ENCODE measurements at places on chromosomes 2 and 18.

DNA sequence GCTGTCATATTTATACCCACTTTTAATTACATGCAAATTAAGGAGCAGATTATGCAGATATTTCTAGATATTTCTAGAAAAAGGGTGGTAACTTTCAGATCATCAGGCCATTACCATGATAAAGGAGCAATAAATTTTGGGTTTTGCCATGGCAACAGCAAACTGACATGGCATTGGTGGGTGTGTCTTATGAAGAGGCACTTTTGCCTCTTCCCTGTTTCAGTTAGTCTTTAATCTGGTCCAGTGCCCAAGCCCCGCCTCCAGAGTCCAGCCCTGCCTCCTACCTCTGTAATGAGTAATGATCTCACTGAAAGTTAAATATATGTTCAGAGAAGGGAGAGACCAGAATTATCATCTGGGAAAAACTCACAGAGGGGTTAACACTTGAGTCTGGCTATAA is 124.8 kb downstream of the SCG2 start:
- DNase-seq: no peak

GRCh38 chr2:120653046-120653445 is 82.6 kb upstream of the GLI2 start:
- DNase-seq: no peak

DNA sequence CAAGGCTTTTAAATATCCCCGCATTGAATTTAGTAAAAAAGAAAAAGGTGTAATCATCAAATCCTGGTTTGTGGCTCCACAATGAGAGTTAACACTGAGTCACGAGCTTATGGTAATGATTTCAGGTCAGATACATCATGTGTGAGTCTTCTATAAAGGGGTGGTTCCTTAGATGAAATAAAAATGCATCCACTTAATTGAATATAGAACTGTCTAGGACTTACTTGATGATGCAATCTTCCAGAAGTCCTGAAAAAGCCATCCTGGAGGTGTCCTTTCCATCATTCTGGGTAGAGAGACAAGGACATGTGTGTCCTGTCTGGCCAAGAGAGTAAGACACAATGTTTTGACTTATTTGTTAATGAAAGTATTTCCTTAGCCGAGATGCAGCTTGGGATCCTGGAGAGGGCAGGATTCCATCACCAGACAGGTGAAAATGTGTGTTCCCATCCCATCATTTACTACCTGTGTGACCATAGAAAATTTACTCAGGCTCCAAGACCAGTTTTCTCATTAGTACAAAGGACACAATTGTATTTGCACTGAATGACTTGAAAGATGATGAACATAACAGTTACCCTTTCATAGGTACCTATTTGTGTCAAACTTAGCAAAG is 1539.8 kb upstream of the PIK3C3 start:
- no peak for DNase-seq

DNA sequence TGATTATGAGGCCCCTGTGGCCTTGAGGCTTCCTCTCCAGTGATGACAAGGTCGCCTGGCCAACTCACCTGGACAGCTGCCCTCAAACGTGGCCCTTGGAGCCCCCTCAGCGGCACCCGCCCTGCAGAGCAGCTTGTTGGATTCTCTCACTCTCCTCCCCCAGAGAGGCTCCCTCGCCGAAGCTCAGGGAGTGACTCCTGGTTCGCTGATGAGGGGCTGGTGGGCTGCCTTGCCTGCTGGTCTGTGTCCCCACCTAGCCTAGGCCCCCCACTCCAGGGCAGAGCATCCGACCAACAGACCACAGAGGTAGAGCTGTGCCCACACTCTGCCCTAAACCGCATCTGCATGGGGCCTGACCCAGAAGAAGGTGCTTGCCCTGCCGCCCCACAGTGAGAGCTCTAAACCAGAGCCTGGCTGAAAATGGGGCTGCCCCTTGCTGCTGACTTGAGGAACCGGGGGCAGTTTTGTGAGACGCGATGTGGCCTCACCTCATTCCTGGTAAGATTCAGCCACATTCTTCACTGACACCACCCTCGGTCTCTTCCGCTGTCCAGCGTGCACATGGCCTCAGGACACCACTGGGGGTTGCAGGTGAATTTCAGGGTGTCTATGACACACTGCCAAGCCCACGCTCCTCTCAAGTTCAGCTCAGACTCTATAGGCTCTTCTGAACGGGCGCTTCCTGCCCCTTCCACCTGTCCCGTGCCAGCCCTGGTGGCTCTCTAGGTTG is 131.6 kb downstream of the CABLES1 start:
- no peak for DNase-seq

GRCh38 chr18:43875511-43875910 is 598.2 kb upstream of the SYT4 start:
- DNase-seq: no peak

Measured in stimulated activated CD8-positive, alpha-beta memory T cell treated with anti-CD3 and anti-CD28 coated beads, Interleukin-4, amount 100 ng/mL, for 48 hours (primary cell).